ENCODE measurements at places on chromosomes 6 and 20.

- no peak for DNase-seq
Observed at GRCh38 chr6:111804627-111805235, 68.5 kb downstream of the FYN start.

DNA sequence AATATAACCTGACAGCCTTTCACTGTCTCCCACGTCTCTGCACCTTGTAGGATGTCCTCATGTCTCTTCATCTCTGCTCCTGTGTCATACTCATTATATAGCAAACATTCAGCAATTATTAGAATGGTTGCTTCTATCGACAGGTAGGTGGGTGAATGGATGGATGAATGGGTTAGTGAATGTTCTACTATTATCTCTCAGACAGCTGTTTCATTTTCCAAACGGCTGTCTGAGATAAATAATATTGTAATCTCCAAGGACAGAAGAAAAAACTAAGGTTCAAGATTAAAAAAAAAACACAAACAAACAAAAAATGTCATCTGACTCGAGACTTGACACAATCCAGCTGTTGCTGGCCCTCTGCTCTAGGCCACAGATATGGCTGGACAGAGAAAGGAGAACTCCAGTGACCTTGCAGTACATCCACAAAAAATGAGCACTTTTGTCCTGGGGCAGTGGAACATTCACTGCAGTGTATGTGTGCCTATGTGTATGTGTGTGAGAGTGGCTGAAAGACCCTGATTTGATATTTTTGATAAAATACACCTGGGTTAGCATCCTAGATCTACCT is 2.1 kb downstream of the HNF4A start:
- no peak for DNase-seq

DNA sequence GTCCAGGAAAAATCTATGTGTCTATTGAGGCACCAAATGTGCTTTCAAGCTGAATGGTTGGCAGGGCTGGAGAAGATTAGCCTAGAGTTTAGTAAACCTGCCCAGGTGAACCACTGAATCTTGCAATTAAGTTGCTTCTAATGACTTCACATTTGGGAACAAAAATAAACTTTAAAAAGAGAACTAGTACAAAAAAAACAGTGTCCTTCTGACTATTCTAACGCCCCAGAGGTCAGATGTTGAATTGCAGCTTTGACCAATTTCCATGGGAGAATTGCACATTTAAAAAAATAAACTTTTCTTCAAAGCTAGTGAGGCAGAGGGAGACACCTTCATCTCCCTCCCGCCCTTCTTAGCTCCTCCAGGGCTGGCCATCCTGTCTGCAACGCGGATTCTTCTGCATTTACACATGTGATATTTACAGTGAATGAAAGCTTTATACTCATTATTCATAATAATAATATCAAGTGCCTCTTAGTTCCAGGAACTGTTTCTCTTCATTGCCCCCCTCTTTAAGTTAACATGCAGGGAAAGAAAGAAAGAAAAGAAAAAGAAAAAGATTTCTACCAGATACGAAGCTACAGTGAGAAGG is 270.2 kb downstream of the SMOC2 start:
- DNase-seq: no peak

DNA sequence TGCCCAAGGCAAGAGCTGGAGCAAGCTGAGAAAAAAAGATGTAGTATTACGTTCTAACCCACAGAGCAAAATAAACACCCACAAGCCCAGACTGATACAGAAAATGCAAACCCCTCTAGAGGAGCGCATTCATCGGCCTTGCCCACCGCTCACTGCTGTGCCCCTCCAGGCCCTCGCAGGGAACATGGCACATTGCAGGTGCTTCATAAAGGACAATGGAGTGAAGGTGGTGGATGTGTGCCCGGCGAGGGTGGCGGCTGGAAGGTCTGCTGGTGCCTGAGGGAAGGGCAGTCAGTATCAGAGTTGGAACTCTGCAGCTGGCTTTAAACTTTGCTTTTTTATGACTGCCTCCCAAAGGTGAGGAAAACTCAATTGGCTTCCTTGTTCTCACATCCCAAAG is 18.5 kb upstream of the IRF4 start:
- no peak for DNase-seq

DNA sequence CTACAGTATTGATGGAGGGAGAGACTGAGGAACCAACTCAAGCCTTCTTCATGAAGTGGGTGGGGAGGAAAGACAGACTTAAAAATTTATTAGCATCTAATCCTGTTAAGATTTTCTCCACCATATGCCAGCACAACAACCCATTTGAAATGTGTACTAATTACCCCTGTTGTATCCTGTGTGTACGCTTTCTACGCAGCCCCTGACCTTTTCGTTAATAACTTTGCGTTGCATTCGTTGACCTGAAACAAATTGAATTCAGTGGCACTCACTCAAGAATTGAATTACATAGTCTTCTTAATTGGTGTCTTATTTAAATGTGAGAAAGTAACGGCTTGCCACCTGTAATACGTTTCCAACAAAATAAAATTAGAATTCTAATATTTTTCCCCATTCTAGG is 113.9 kb downstream of the LINC00237 start:
- no peak for DNase-seq

DNA sequence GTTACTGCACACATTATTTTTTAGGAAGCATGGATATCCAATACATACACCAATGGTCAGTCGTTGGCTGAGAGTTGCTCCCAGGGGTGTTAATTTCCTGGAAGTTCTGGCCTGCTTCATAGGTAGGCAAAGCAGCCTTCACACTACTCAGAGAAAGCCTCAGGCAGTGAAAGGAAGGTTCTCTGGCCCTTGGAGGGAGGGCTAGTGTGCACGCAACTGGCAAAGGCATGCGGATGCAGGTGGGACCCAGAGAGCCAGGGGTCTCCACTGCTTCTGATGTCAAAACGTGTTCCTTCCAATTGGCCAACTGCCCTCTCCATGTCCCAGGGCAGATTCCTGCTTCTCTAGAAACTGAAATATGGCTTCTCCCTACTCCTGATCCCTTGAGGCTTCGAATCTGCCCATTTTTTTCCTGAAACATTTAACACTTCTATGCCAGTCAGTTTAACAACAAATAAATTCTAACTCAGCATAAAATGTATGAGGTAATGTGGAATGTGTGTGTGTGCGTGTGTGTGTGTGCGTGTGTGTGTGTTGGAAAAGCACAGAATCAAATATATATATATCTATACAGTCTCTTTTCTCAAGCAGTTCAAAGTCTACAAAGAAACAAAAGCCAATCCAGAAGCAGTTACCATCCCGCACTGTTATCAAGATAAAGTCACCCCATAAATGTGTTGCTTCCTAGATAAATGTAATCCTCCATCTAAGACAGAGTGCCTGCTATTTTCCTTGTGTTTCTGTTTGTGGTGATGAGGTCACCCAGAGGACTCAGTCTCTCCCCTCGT is 94.0 kb upstream of the HIVEP1 start:
- no peak for DNase-seq
